Stromal cell of bone marrow (primary cell): ENCODE measurements at places on chromosomes 7 and 10.

DNA sequence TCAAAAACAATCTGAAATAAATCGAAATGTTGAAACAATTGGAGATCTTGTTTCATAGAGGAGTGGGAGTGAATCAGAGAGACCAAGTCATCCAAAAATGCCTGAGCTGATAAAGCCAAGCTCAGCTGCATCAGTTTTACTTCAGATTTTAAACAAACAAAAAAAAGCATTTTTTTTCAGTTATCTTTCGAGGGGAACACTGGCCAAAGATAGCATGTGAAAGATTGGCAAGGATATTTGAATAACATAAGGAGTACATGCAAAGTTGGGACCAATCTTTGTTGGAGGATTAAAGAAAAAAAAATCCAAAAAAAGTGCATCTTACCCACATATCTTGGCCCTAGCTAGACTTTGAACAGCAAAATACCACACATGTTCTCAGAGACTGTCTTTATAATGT lies 47.2 kb downstream of the RHOBTB1 start:
- no peak for DNase-seq

DNA sequence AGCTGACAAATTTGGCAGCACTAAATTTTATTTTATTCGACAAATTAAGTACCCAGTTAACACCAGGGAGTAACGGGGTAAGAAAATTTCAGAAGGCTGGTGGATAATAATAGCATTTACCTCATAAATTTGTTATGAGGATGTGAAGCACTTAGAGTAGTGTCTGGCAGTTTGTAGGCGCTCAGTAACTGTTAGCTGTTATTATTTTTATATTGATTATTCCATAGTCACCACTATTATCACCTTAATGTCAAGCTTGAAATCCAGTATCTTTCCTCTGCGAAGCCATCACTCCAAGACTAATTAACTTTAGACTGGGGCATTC lies 563 bp upstream of the COA1 start:
- no peak for DNase-seq

- DNase-seq: no peak
Observed at GRCh38 chr10:24438800-24439199, 229.9 kb downstream of the KIAA1217 start.

GRCh38 chr10:59670269-59670668 lies 39.4 kb downstream of the SLC16A9 start:
- no peak for DNase-seq

GRCh38 chr7:24617957-24618616 lies 44.8 kb downstream of the PALS2 start:
- no peak for DNase-seq

GRCh38 chr10:129365767-129366402 lies 101.2 kb upstream of the MGMT start:
- no peak for DNase-seq

- no peak for DNase-seq
Observed at GRCh38 chr10:43255634-43256431, 11.0 kb downstream of the RASGEF1A start.

- no peak for DNase-seq
Observed at GRCh38 chr7:113892818-113893217, 26.0 kb downstream of the PPP1R3A start.

DNA sequence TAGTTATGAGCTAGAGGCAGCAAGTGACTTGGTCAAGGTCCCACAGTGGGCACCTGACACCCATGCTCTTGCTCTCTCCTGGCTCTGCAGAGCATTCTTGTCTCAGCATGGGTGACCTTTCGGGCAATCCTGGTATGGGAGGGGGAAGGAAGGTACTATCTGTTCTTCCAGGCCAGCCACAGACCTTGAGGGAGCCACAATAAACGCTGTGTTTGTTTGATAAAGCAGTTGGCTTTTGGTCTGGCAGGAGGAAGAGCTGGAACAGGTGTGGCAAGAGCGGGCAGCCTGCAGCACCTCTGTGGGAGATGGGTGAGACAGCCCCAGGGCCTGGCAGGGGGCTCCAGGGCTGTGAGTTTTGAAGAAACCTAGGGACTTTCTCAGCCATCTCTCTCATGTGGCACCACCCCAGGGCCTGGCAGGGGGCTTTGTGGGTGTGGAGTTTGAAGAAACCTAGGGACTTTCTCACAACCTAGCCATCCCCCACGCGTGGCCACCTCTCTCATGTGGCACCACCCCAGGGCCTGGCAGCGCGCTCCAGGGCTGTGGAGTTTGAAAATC lies 11.4 kb downstream of the CLDN3 start:
- DNase-seq: no peak

DNA sequence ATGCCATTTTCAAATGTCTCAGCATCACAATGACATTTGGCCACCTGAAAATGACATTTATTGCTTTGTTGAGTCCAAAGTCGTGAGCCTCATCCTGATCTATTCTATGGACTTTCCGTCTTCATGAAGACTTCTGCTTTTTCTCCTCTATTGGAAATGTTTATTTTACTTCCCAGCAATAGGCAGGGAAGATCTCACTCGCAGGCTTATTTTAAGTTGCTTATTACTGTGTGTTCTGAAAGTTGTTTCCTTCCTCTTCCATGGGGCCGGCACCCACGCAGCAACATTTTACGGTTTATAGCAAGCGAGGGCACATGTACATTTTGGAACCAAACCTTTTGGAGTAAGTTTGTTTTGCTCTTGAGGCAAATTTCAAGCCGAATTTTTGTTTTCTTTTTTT lies 221.0 kb upstream of the KLF6 start:
- no peak for DNase-seq

DNA sequence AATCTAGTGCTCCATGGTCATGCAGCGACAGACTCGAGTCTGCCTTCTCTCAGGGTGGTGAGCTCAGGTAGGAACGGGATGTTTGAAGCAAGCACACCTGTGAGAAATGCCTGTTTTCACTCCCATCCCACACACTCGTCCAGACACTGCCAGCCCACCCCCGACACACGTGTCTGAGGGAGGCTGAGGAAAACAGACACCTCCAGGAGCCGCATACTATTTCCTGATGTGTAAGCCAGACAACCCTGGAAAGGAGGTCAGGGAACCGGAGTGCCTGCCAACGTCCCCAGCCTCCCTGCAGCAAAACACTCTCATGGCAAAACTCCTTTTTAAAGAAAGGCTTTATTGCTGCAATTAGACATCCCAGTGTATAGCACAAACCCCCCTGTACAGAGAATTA lies 80.2 kb downstream of the ALOX5 start:
- DNase-seq: no peak

DNA sequence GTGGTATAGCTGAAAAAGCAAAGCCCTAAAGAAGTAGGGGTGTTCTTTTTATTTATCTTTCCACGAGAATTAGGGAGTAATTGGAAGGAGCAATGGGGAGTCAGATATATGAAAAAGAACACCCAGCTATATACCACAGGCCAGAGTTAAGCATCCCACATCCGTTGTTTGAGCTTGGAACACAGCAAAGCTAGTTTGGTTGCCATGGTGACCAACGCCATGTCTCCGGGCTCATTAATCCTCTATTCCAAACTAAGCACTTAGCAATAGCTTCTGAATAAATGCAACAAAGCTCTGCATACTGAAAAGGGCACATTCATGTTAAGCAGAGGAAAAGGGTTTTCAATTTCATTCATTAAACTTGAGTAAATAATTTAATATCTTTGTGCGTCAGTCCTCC lies 23.5 kb downstream of the ASB4 start:
- DNase-seq: peak; percentile 31

GRCh38 chr10:114180937-114181336 lies 1.8 kb downstream of the TDRD1 start:
- DNase-seq: no peak

DNA sequence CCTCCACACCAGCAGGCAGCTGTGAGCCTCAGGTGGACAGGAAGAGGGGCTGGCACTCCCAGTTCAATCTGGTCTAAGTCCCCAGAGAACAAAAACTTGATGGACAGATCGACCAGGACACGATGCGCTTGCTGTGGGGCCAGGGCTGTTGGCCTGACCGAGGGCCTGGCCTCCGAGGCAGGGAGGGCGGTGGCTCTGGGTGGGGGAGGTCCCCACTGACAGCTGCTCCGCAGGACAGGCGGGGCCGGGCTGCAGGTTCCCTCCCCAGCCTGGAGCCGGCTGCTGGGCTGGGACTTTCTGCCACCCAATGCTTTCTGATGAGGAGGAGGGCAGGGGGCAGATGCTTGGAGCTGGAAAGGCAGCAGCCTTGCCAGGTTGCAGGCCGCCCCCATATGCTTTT lies 37.4 kb upstream of the ADGRA1 start:
- no peak for DNase-seq

GRCh38 chr10:99832439-99832838 lies 50.0 kb downstream of the ABCC2 start:
- no peak for DNase-seq

GRCh38 chr7:101123703-101124068 lies 3.2 kb upstream of the SERPINE1 start:
- DNase-seq: no peak

DNA sequence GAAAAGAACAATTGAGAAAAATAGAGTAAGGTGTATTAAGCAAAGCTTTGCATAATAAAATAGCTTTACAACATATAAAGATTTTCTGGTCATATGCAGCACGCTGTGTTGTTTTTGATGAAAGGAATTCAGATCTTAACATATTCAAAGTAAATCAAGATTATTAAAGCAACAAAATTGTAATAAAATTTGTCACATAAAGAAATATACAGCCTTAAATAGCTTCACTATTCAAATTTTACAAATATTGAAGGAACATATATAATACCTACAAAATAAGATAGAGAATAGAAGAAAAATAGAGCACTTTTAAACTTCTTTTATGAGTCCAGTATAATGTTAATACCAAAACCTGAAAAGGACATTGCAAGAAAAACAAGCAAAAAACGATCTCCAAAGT lies 749.1 kb upstream of the POT1 start:
- DNase-seq: no peak

DNA sequence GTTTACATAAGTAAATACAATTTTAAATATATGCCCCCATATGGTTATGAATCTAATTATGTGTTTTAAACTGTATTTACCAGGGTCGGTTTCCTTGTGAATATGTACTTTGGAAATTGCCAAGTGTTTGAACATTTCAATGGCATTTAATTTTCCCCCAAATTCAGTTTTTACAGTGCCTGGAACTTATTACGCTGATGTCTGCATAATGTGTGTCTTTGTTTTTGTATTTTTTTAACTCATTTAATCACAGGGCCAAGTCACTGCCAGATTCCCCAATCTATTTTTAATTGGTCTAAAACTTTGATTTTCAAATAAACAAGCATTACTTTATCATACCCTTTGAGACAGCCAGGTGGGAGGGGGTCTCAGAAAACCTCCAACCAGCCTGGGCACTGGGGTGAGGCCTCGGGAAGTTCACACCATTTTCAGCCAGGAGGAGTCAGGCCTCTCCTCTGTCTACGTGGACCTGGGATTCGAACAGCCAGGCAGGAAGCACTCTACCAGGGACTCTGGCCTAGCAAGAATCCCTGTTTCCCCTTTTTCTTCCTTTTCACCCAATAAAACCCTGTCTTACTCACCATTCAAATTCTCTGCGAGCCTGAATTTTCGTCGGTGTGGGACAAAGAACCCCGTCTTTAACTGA lies 151.5 kb upstream of the COL1A2 start:
- DNase-seq: no peak

DNA sequence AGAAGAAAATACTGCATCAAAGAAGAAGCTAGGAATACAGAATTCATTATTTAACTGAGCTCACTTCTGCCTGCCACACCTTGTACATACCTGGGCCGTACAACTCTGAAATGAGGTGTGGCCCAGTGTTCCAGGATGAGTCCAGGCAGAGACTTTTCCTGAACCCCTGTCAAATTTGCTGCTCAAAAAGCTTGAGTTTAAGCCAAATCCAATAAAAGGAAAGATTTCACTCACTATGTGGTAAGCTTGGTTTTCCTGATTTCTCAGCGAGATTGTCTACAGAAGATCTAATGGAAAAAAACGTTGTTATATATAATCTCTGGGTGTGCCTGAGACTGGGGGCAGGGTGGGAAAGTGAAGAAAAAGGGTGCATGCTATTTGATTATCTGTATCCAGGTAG lies 72.1 kb upstream of the EGFR start:
- DNase-seq: no peak

DNA sequence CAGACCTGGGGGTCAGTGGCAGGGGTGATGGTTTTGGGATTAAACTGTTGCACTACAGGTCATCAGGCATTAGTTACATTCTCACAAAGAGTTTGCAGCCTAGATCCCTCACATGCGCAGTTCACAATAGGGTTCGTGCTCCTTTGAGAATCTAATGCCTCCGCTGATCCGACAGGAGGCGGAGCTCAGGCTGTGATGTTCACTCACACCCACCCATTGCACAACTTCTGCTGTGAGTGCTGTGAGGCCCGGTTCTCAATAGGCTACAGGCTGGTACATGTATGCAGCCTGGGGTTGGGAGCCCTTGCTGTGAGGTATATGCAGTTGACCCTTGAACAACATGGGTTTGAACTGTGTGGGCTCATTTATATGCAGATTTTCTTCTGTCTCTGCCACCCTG lies 416.4 kb downstream of the GFRA1 start:
- DNase-seq: no peak

DNA sequence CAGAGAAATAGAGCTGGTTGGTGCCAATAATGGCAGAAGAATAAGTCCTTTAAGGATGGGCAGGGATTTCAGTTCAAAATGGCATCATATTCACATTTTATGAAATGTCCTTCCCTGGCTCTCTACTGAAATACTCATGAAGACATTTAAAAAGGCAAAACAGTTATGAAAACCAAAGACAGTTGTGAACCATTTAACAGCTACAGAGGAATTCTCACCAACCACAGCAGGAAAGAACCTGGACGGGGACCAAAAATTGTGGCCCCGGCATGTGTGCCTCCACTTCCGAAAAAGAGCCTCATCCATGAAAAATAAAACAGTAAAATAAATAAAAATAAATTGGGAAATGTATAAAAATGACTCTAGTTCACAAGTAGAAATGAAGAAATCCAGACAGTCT lies 539.5 kb downstream of the SUGCT start:
- no peak for DNase-seq

- no peak for DNase-seq
Observed at GRCh38 chr10:12473491-12473890, 124.1 kb downstream of the CAMK1D start.

GRCh38 chr7:47186316-47186715 lies 395.6 kb downstream of the TNS3 start:
- DNase-seq: no peak

- DNase-seq: no peak
Observed at GRCh38 chr10:69957241-69957885, 95.3 kb upstream of the MACROH2A2 start.

DNA sequence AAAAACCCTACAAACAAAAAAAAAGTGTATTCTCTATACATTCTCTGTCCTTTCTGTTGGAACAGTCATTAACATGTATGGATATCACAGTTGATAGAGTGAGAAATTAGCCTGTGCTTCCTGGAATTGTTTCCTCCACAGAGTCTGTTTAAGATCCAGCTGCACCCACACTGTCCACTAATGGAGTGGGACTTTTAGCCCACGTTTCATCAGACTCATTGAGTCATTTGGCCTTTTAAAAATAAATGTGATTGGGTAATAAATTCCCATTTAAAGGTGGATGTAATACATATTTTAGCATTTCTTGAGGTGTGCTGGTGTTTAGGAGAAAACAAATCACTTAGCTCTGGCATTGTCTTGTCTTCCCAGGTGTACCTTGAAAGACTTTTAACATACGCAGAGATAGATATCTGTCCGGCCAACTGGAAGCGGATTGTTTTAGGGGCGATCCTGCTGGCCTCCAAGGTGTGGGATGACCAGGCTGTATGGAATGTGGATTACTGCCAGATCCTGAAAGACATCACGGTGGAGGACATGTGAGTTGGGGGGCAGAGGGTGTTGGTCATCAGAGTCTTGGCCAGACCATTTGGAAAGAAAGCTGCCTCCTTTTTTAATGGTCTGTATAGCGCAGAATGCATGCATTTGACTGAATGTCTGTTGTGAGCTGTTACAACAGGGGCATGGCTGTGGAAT lies 52.3 kb upstream of the GJD4 start:
- DNase-seq: no peak
